CD4-positive, CD25-positive, alpha-beta regulatory T cell (primary cell): ENCODE measurements at places on chromosomes 7 and 10. TPM values are rescaled to one million over a fixed set of nuclear protein-coding genes. Genes with fewer than 3 reads are reported as not detected.

- H3K27ac ChIP-seq: no peak overlapping the region
- H3K27me3 ChIP-seq: no peaks in the 10 kb centered on the region
- DNase-seq: no peak
- H3K4me1 ChIP-seq: no peaks in the 10 kb centered on the region
- no peak overlapping the region for H3K4me3 ChIP-seq
Measured at GRCh38 chr7:107432261-107432660, 37.6 kb upstream of the GPR22 start.

GRCh38 chr10:34462056-34462455, 353.0 kb downstream of the PARD3 start:
- H3K36me3 ChIP-seq: no peaks in the 10 kb centered on the region
- H3K4me1 ChIP-seq: no peaks in the 10 kb centered on the region
- no peaks in the 10 kb centered on the region for H3K27me3 ChIP-seq
- no peak overlapping the region for H3K27ac ChIP-seq

DNA sequence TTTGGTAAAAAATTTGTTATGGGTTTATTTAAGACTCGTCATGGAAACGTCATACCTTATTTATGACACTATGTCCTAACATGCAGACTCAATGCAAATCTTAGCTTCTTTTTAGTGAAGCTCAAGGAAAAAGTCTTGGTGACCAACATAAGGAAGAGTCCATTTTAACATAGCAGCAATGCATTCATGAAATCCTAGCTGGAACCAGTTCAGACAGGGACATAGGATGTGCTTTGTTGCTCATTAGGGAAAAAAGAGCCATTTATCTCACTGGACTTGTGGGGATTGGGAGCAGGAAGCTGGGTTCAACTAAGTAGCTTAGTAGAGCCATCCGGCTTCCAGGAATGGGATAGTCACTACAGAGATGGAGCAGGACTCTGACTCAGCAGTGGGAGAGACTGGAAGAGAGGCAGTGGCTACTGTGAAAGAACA, 100.7 kb upstream of the DKK1 start:
- no peaks in the 10 kb centered on the region for H3K36me3 ChIP-seq
- no peaks in the 10 kb centered on the region for H3K27me3 ChIP-seq
- no peak overlapping the region for H3K4me3 ChIP-seq

- H3K27me3 ChIP-seq: no peaks in the 10 kb centered on the region
- H3K4me3 ChIP-seq: no peak overlapping the region
- H3K27ac ChIP-seq: no peak overlapping the region
- no peaks in the 10 kb centered on the region for H3K36me3 ChIP-seq
Measured at GRCh38 chr10:43199684-43200537, 61.7 kb downstream of the CSGALNACT2 start.

- no peak overlapping the region for H3K4me3 ChIP-seq
- H3K27me3 ChIP-seq: peaks cover 3% of the 10 kb centered on the region
- no peak overlapping the region for H3K27ac ChIP-seq
- H3K36me3 ChIP-seq: no peaks in the 10 kb centered on the region
- DNase-seq: no peak
Measured at GRCh38 chr7:143043391-143043790, 8.8 kb upstream of the OR6V1 start.

DNA sequence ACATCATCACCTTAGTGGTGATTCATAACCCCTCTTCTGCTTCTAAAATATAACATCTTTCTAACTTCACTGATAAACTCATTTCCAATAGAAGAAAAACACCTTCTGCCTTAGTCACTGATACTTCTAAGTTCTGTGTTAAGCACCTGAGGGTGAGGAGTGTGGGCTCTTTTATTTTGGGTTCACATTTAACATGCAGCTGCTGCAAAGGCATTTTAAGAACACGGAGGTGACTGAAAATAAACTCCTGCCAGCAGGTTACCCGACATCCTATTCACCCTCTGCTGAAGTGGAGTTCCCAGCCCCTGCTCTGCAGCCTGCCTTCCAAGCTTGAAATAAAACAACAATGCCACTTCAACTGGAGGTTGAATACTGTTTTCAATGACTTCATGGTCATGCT, 202.9 kb upstream of the PLXNA4 start:
- peaks cover 6% of the 10 kb centered on the region for H3K36me3 ChIP-seq
- H3K27ac ChIP-seq: no peak overlapping the region
- no peak for DNase-seq
- H3K4me3 ChIP-seq: no peak overlapping the region

DNA sequence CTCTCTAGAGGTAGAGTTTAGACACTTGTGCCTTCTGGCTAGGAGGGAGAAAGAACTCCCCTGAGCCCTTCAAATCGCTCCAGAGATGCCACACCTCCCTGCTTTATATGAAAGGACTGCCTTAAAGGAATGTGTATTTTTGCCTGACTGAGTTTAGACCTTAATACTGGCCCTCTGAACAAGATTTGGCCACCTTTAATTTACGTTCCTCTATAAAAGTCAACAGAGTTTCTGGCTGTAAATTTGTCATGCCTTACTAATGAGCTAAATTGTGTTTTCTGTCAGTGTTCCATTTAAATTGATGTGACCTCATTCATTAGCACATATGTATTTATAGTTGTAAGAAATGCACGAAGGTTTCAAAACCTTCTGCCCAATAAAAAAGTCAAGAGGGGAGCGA, 48.0 kb downstream of the SEMA3C start:
- no peaks in the 10 kb centered on the region for H3K36me3 ChIP-seq
- no peaks in the 10 kb centered on the region for H3K4me1 ChIP-seq
- no peak overlapping the region for H3K27ac ChIP-seq

RNLS gene
- 1.6 TPM for total RNA-seq

TMEM225B gene
- total RNA-seq: 1.1 TPM

PLEKHS1 gene
- total RNA-seq: 0.12 TPM

HOXA7 gene
- not detected for total RNA-seq

DRGX gene
- not detected for total RNA-seq
